ENCODE measurements at places on chromosomes 16 and 17. TPM values are rescaled to one million over a fixed set of nuclear protein-coding genes. Genes with fewer than 3 reads are reported as not detected.

The GNGT2 gene
- total RNA-seq: not detected

The SARM1 gene
- total RNA-seq: 6.1 TPM

The TBC1D3C gene
- not detected for total RNA-seq

The KRTAP17-1 gene
- total RNA-seq: not detected

The TANC2 gene
- total RNA-seq: 46.0 TPM

Data from smooth muscle cell of trachea (primary cell).